ENCODE measurements at places on chromosomes 12 and 14. TPM values are rescaled to one million over a fixed set of nuclear protein-coding genes. Genes with fewer than 3 reads are reported as not detected.

DNA sequence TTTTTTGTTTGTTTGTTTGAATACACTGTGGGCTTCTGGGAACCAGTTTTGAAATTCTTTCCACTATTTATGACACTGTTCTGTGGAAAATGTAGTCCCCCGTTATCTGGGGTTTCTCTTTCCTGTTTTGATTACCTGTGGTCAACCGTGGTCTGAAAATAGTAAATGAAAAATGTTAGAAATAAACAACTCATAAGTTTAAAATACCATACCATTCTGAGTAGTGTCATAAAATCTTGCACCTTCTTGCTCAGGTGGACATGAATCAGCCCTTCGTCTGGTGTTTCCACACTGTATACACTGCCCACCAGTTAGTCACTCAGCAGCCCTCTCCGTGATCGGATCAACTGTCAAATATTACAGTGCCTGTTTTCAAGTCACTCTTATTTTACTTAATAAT is 5.1 kb upstream of the PAPOLA start:
- DNase-seq, result no peak

GRCh38 chr14:77579780-77580179 is 36.7 kb downstream of the SPTLC2 start:
- DNase-seq, result no peak

- no peak for DNase-seq
Measured at GRCh38 chr12:39443929-39444209, 949 bp upstream of the KIF21A start.

- DNase-seq, result no peak
Measured at GRCh38 chr12:96445691-96446583, 43.4 kb upstream of the CFAP54 start.

The CD69 gene
- 11.9 TPM for total RNA-seq

DNA sequence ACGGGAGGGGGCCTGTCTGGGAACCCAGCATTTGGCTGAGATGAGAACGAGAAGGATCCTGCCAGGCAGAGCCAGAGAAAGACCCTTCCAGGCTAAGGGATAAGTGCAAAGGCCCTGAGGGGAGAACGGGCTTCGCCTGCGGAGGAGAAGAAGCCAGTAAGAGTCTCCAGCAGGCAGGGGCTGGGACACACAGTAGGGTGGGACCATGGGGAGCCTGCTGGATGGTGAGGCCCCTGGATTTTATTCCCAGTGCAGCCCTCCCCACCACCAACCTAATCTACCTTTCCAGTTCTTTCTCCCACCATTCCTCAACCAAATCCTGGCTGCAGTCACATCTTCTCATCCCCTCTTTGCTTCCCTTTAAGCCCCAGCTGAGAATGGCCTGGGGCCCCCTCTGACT is 12.6 kb downstream of the RAPGEF3 start:
- no peak for DNase-seq

The TSPAN9 gene
- 36.9 TPM for total RNA-seq

All from mesenteric fat pad (tissue), 1 donor.